ENCODE measurements at places on chromosomes 3 and 15. TPM values are rescaled to one million over a fixed set of nuclear protein-coding genes. Genes with fewer than 3 reads are reported as not detected.

DNA sequence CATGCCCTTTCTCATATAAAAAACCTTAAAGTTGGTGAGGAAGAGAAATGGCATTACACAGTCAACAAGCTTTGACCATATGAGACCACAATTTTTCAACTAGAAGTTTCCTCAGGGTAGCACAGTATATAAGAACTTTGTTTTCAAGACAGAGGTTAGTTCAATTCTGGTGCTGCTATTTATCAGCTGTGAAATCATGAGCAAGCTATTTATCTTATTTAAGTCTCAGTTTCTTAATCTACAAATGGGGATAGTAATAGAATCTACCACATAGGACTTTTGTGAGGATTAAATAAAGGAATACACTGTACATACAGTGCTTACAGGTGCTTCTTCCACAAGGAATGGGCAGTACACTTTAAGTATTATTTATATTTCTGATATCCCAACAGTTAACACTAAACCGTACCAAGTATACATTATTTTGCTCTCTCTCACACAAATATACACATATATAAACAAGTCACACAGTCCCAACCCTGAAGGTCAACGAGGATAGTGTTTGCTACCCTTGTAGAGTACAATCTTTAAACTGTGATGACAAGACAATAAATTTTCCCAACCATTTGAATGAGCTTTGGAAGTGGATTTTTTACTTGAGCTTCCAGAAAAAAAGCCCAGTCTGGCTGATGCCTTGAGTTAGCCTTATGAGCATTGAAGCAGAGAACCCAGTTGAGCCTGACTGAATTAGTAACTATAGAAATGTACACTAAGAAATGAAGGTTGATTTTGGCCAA lies 178.8 kb downstream of the TNIK start:
- peaks cover 11% of the 10 kb centered on the region for H3K4me1 ChIP-seq
- H3K27ac ChIP-seq = no peak overlapping the region
- no peak for DNase-seq
- no peaks in the 10 kb centered on the region for H3K27me3 ChIP-seq

GRCh38 chr3:187919048-187919447 lies 173.8 kb upstream of the BCL6 start:
- H3K27me3 ChIP-seq = no peaks in the 10 kb centered on the region
- H3K4me3 ChIP-seq = no peak overlapping the region
- peaks cover 50% of the 10 kb centered on the region for H3K4me1 ChIP-seq
- H3K27ac ChIP-seq = no peak overlapping the region

DNA sequence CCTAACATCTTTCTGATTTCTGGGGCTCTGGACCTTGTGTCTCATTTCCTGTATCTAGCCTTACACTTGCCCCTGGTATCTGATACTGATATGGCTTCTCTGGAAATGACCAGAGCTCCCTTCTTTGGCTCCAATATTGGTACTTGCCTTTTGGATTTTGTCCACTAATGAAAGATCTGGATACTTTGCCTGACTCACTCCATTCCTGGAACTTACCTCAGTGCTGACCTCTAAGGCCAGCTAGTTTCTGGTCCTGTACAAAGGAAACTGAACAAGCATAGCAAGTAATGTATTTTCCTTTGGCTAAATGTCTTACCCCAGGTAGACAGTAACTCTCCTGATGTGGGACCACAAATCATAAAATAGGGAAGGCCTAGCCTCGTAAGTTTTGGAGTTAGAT lies 93.8 kb upstream of the SLC4A7 start:
- no peak overlapping the region for H3K4me3 ChIP-seq
- H3K4me1 ChIP-seq = no peaks in the 10 kb centered on the region
- H3K27ac ChIP-seq = no peak overlapping the region
- no peak for DNase-seq

GRCh38 chr15:31261266-31262142 lies 65.1 kb upstream of the KLF13 start:
- no peaks in the 10 kb centered on the region for H3K27me3 ChIP-seq
- H3K27ac ChIP-seq = no peak overlapping the region
- DNase-seq = no peak
- no peaks in the 10 kb centered on the region for H3K4me1 ChIP-seq
- no peak overlapping the region for H3K4me3 ChIP-seq

DNA sequence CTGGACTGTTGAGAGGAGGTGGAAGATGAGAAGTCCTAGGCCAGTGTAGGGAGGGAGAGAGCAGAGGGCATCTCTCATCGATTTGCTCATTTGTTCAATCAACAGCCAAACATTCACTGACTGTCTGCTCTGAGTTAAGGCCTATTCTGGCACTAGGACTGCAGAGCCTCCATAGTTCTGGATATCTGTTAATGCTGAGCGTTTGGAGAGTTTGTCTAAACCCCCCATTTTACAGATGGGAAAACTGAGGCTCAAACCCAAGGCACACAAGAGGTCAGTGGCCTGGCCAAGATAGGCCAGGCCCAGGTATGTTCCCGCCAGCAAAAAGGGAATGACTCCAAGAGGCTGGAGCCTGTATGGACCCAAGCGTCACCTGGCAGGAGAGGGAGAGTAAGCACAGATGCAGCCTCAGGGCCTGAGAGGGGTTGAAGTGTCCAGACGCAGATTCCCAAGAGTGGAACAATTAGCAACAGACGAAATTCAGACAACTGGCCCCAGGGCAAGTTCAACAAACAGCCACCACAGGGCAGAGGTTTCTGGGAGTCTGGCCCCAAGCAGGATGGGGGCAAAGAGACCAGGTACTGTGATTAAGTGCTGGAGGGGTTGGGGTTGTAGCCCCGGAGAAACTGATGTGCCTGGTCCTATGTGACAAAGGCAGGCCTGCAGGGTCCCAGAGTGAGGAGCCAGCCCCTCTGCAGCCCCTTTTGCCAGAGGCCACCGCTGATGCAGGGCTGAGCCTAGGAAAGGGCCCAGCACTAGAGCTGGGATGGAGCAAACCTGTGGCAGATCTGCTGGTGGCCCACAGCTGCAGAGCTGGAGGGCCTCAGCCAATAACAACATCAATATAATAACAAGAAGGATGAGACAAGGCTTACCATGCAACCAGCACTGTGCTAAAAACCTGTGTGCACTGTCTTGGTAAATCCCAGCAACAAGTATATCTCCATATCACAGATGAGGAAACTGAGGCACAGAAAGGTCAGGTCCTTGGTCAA lies 245.1 kb upstream of the TLE3 start:
- no peak overlapping the region for H3K4me3 ChIP-seq
- DNase-seq = no peak
- no peaks in the 10 kb centered on the region for H3K36me3 ChIP-seq
- H3K27ac ChIP-seq = no peak overlapping the region
- H3K27me3 ChIP-seq = no peaks in the 10 kb centered on the region
- no peaks in the 10 kb centered on the region for H3K4me1 ChIP-seq

KLF15 gene
- total RNA-seq = 14.0 TPM

Measured in GM23338 (cell line).